NCI-H187 treated with DMSO at 0.1 percent for 48 hours (cell line): ENCODE measurements at places on chromosomes 3 and 15.

DNA sequence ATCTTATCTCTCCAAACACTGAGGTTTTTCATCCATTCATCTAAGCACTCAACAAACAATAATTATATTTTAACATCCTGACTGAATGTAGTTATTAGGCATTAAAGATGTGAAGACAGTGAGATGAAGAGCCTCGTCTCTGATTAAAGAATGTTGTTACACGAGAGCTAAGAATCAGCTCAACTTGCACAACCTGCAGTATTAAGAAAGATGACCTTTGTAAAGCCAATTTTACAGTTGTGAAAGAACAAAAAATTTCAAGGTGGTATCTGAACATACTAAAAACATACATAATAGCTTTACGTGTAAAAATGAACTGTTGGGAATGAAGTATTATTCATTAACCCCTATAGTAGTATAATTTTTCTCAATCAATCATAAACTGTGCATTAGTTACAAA, 12.8 kb downstream of the CLDN1 start:
- DNase-seq, result no peak

DNA sequence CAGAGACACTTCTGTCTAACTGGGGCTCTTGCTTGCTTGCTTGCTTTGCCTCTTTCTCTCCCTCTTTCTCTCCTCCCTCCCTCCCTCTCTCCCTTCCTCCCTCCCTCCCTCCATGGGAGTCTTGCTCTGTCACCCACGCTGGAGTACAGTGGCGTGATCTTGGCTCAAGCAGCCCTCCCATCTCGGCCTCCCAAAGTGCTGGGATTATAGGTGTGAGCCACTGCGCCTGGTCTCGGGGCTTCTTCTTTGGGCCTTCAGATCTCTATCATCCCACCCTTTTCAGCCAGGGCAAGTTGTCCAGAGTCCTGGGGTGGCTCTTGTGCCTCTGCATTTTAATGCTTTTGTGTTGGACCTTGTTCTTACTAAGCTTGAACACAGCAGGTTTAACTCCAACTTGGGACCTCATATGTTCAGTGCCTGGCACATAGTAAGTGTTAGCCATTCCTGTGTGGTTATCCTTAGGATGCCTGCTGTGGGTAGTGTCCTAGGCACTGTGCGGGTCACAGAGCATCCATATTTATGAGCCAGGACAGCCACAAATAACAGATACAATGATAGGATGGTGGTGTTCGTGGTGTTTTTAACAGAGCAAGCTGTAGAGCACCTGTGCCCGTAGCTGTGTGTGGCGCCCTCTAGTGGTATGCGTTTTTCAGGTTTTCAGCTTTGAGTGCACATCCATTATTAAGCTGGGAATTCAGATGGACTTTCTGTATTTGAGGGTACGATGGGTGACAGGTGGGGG, 75.1 kb downstream of the CCK start:
- DNase-seq, result no peak

DNA sequence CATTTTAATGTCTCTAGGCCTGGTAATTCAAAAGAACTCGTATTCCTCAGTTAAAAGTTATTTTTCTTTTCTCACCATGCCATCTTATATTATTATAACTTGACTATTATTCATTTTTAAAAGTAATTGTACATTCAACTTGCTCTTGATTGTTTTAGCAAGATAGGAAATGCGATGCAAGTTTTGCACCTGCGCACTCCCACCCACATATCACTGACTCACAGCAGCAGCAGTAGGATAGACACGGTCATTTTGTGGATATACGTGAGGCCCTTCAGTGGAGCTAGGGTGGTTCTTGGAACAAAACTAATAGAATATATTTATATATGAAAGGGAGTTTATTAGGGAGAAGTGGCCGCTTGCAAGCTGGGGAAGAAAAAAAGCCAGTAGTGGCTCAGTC, 95.5 kb upstream of the UBE3A start:
- DNase-seq, result no peak

GRCh38 chr15:22918056-22918455, 62.1 kb downstream of the CYFIP1 start:
- DNase-seq, result no peak

GRCh38 chr15:70763120-70763949, at the start of gene UACA:
Gene UACA (minus strand): TSS chr15:70763558. CDS start chr15:70763407, 151 bp downstream.
- DNase-seq, result peak; percentile 72

- no peak for DNase-seq
Observed at GRCh38 chr3:114406286-114406685, 112.5 kb downstream of the TIGIT start.

DNA sequence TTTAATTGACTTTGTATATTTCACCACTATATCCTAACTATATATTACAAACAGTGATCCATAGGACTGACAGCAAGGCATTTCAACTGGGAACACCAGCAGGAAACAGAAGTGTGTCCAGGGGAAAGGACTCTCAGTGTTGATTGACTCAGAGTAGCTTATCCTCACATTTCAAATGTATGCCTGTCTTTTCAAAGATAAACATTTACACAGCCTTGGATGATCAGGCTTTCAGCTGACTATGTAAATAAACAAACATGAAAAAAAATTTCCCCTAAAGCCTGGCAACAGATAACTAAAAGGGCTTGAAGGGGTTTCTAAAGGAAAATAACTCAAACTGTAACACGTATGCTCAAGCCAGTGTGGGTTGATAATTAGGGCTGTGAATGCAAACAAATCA, 321.8 kb downstream of the TBC1D5 start:
- DNase-seq, result no peak

- no peak for DNase-seq
Observed at GRCh38 chr15:78322724-78323521, 17.2 kb upstream of the CRABP1 start.

DNA sequence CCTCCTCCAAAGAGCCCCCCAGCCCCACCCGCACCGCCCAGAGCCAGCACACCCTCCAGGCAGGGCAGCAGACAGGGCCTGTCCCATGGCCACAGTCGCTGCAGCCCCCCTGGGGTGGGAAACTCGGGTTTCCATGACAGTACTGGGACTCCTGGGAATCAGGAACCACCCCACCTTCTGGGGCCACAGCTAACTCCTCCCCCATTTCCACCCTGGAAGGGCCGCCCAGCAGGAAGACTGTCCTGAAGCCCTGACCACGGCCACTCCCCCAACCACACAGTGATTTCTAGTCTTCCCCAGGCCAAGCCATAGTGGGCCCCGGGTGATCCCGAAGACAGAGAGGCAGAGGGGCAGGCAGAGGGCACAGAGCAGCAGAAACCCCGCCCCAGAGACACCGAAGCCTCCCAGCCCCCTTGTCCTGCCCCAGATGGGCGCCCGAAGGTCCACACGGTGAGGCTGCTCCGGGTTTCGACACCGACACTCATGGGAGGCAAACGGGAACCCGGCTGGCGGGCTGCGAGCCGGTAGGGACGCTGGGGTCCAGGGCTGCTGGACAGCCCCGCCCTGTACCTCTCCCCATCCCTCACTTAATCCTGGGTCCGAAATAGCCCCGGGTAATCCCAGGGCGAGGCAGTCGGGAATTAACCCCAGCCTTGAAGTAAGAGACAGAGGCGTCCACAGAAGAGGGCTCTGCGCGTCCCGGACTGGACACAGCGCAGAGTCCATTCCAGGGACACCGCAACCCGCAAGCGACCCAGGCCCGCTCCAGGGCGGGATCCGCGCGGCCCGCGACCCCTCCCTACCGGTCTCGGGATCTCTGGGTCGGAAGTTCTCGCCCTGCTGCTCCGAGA, 138.4 kb downstream of the NUP210 start:
- DNase-seq, result no peak

GRCh38 chr15:99749386-99749785, 16.1 kb upstream of the LYSMD4 start:
- DNase-seq, result no peak

DNA sequence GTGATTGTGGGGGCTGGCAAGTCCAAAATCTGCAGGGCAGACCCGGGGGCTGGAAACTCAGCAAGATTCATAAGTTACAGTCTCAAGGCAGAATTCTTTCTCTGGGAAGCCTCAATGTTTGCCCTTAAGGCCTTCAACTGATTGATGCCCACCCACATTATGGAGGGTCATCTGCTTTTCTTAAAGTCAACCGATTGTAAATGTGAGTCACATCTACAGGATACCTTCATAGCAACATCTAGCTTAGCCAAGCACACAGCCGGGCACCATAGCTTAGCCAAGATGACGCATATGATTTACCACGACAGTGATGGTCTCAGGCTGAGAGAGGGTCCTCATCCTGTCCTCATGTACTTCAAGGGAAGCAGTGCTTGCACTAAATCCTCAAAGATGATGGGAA, 43.5 kb downstream of the IDH2 start:
- DNase-seq, result no peak

GRCh38 chr15:51751697-51752683, 593 bp downstream of the TMOD2 start:
- no peak for DNase-seq

DNA sequence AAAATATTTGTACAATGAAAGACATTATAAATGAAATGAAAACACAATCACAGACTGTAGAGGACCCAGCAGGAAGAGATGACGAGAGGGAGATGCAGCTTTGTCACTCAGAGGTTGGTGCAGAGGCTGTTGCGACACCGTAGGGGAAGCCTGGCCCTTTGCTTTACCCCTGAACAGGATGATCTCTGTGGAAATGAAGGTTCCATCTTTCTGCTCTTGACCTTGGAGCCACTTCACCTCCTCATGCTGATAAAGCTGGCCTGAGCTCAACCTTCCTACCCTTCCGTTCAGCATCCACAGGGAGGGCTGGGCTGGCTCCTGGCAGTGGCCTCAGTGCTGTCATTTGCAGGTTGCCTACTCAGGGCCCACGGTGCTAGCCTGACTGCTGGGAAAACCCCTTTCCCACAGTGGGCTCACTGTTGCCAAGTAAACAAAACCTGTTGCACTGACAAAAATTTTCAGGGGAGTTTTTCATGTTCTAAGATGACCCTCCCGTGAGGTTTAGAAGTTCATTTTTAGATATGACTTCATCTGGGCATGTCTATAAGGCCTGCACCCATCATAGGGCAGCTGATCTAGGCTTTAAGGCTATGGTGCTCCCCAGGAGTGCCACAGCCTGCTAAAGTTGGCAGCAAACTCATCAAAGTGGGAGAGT, 3.0 kb upstream of the CD80 start:
- DNase-seq, result no peak

- no peak for DNase-seq
Observed at GRCh38 chr3:111852540-111852939, 6.5 kb upstream of the PHLDB2 start.

GRCh38 chr3:13072600-13073325, 466 bp downstream of the IQSEC1 start:
- no peak for DNase-seq

- DNase-seq, result no peak
Observed at GRCh38 chr3:119301662-119302061, 7.5 kb downstream of the ARHGAP31 start.

- no peak for DNase-seq
Observed at GRCh38 chr15:78838489-78838888, 27.2 kb upstream of the ADAMTS7 start.

DNA sequence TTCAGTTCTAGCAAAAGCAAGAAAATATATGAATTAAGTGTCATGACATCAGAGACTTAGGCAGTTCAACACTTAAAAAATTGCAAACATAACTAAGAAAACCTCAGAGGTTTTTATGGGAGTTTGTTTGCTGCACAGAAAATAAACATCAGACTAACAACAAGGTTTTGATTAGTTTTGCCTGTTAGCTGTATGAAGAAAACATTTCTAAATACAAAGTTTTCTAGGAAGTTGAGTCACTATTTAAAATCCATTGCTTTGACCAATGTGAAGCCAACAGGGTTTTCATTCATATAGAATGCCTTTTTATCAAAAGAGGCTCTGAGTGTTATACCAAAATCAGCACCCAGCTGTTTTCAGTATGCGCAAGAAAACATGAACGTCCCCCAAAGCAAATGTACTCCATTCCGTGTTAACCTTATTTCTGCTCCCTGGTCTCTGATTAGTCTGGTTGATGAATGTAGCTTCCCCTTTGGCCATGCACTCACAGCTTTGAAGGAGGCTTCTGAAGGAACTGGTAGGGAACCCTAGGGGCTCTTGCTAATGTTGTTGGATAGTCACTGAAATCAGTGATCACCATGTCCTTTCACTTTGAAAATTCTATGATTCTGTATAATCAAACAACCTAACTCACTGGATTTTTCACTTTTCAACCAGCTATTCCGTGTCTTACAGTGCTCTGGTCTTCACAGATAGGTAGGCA, 89.6 kb upstream of the TSEN2 start:
- no peak for DNase-seq

- DNase-seq, result no peak
Observed at GRCh38 chr3:161333696-161334095, 37.6 kb downstream of the SPTSSB start.

DNA sequence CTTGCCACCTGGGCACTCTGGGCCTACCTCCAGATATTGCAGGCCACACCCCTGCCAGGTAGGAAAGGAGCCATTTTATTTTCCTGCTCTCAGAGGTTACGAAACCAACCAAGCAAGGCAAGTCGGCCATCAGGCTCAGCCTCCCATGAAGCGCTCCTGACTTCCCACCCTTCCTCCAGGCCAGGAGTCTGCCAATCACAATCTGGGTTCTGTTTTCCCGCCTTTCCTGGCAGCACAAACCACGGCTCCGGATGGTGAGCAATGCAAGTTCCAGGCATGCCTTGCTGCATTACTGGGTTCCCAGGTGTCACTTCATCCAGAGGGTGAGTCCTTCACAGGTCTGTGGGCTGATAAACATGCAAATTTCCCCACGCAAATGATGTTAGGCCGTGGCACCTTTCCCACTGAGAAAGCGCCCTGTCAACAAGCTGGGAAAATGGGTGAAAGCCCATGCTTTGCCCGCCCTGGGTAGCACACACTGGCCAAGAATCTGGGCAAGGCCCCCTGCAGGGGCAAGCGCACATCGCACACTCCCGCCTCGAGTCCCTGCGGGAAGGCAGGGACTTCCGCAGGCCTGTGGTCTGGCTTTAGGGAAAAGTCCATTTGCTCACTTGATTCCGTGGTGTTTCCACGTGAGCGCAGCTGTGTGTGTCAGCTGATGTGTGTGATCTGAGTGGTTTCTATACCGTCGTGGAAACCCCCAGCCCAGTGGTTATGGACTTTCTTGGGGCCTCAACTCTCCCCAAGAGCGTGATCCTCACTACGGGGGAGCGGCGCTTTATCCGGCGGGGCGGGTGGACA, 61.6 kb upstream of the RYK start:
- no peak for DNase-seq

DNA sequence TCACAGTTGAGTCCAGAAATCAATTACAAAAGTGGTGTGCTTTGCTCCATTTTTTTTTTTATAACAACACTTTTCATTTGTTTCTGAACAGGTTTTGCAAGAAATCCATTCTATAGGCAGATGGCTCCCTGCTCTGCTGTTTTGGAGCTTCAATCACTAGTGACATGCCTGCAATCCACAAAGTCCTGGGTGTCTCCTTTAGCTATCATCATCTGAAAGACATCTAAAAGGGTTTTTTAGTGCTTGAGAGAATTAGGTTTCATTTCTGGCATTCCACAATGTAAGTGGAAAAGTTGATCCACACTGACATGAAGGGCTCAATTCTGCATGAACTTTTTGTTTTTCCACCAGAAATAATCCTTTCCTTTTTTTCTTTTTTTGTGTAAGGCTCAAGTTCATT, 24.0 kb upstream of the MEIS2 start:
- no peak for DNase-seq

GRCh38 chr3:136898549-136898948, 36.5 kb downstream of the NCK1 start:
- DNase-seq, result no peak

- DNase-seq, result no peak
Observed at GRCh38 chr3:55658270-55658669, 171.2 kb upstream of the WNT5A start.
